ENCODE measurements at places on chromosomes 1 and 21.

DNA sequence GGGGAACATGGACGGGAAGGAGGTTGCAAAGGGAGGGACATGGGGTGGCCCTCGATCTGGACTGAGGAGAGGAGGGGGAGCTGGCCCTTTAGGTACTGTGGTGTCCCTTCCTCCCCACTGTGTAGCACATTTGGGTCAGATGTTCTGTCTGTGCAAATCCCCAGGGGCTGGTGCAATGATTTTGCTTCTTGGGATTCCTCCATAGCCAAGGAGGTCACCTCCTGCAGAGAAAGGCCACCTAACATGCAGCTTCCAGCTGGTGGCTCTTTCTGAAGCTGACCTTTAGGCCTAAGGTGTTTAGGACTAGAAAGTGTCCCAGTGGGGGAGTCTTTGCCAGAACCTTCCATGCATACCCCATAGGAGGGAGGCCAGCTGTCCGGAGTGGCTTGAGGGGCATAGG is 9.0 kb upstream of the MYOM3 start:
- no peak for DNase-seq

- DNase-seq, result no peak
Observed at GRCh38 chr1:67696708-67697107, 11.7 kb downstream of the GADD45A start.

DNA sequence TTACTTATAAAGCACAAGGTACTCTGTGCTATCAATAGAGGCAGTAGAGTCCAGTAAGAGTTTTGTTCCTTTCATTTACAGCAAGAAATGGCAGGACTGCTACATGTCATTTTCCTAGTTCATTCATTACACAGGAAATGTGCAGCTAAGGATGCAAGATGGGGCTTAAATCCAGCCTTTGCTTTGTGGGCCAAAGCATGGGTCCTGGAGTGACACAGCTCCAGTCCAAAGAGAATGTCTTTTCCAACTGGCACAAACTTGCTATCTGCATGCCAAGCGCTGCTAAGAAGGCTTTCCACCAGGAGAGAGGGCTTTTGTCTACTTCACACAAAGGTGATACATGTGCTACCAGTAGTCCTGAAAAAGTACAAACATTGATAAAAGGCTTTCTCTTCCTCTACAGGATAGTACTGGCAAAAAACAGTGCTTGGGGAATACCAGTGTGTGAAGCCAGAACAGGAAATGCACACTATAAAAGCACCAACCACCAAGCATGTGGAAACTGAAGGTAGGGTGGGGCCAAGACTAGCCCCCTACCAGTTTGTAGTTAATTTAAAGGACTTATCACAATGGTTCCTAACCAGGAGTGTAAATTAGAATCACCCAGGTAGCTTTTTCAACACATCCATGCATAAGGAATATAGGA is 68.7 kb downstream of the ARID4B start:
- DNase-seq, result no peak

GRCh38 chr1:160704250-160704649 is 7.4 kb downstream of the CD48 start:
- DNase-seq, result no peak

GRCh38 chr1:25580927-25581326 is 35.7 kb upstream of the MAN1C1 start:
- DNase-seq, result no peak

DNA sequence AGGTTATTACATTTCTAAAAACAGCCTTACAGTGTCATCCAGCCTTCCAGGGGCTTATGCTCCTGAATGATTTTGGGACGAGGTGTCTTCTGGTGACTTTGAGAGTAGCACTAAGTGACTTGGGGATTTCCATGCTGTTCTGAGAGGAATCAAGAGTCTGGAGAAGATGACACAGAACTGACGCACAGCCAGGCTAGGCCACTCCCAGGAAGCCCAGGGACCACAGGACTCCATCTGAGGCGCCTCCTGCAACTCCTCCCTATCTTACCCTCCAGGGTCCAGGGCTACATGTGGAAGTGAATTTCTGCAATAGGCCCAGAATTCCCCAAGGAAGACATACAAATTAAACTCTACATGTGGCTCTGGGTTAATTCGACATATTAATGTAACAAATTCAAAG is 92.5 kb downstream of the SLC25A24 start:
- DNase-seq, result peak; percentile 37

DNA sequence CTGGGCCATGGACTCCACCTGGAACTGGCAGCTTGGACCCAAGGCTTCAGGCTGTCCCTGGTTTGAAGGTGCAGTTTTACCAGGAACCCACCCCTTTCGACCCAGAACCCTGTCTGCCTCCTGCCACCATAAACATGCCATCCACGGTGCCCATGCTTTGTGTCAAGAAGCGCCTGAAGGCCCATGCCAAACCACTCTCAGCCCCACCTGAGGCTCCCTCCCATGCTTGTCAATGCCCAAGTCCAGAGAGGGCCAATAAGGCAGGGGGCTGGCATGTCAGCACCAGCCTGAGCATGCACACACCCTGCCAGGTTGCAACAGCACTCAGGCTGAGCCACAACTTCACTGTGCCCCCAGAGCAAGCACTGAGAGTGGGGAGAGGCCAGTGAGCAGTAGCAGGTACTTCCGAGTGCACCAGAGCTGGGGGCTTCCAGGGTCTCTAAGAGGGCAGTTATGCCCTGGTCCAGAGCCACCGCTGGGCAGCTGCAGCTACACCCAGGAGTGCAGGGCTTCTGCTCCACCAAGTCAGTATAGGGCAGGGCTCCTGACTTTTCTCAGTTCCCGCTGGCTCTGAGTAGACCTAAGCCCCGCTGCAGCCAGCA is 1256.0 kb downstream of the AMY1C start:
- no peak for DNase-seq

DNA sequence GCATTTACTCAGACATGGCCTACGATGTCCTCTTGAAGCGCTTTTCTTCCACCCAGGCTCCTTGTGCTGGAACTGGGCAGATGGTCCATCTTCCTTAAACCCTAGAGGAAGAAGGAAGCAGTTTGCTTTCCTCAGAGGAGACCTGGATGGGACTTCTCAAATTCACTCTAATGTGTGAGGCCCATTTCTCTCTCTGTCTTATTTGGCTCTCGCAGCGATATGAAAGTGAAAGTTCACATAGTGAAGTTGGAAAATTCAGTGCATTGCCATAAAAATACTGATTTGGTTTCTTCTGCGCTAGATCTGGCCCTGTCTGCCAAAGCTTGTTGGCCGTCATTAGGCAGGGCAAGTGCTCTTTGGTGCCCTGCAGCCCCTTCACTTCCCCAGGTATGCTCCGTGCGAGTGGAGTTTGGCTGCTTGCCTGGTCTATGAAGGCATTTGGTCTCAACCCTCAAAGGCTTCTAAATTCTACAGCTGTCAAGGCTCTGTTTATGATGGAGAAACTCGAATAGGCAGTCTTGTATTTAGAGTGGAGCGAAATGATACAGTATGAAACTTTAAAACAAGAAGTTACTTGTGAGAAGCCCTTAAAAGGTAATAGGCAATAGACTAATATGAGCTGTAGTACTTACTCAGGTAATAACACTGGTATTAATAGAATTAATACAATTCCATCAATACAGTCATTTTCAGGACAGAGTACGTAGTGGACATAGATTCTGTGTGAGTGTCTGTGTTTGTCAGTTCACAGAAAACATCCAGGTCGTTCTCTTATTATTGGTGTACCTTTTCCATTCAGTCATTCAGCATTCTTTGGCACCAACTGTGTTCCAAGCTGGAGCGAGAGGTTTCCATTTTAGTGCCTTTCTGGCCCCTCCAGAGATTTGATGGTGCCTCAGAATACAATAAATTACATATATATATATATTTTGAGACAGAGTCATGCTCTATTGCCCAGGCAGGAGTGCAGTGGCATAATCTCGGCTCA is 20.5 kb downstream of the SZRD1 start:
- no peak for DNase-seq

DNA sequence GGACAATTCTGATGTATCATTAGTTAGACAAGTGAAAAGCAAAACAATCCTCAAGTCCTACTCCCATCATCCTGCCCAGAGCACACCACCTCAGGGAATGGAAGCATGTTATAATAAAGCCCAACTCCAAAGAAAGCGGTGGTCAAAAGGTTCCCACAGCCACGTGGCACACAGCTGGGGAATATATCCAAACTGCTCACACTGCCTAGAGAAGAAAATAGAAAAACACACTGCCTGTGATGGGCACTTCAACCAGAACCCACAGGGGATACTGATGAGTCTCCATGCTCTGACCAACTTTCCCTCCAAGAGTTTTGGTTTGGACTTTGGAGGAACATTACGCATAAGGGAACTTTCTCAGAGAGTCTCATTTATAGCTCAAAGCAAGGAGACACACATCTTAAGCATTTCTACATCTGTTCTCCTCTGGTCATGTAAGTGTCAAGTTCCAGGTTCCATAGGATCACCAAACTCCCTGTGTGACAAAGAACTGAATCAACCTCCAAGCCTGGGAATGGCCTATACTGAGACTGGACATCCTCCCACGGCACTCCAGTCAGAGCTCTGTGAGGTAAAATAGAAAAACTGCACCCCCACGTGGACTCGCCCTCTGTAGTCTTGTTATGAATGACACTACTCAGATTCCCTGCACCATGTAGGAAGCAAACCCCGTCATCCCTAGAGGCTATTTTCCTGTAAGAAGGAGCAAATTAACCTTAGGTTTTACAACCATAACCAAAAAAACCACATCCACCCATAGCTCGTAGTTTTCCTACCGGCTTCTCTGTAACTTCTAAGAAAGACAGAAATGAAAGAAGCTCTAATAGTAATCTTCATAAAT is 12.2 kb downstream of the DSTYK start:
- DNase-seq, result no peak

DNA sequence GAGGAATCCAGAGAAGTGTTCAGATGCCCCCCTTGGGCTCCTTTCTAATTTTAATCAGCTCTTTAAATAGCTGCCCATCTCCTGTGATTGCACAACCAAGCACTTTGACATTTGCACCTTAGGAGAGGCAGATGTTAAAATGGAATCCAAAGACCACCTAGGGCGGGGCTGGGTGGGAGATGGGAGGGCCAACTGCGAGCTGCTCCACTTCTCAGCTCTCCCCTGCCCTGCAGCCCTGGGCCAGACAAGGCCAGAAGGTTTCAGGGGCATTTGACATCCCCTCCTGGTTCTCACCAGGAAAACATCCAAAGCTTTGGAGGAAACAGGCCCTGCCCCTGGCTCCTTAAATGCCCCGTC is 106.9 kb downstream of the DHRS3 start:
- DNase-seq, result no peak

DNA sequence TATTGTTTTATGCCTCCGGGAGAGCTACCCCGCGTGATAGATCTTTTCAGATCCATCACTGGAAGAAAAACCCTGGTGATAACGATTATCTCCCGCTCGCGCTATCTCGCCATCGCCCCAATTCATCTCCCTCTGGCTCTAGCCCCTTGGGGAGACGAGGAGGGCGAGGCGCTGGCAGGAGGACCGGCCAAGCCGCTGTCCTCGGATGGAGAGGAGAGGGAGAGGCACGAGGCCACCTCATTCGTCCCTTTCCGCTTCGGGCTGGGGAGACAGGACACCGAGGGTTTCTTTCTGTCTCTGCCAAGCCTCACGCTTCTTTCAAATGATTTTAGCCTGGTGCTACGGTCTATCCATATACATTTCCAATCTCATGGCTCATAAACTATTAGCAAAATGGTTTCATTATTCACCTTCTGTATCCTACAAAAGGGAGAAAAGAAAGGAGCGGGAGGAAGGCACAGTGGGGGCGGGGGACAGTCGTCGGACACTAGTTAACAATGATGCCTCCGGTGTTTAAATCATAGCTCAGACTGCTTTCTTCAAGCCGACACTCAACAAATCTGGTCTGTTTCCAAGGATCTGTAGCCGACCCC is 415.0 kb upstream of the ESRRG start:
- DNase-seq, result no peak

- DNase-seq, result no peak
Observed at GRCh38 chr1:203276916-203277545, 28.3 kb upstream of the BTG2 start.

DNA sequence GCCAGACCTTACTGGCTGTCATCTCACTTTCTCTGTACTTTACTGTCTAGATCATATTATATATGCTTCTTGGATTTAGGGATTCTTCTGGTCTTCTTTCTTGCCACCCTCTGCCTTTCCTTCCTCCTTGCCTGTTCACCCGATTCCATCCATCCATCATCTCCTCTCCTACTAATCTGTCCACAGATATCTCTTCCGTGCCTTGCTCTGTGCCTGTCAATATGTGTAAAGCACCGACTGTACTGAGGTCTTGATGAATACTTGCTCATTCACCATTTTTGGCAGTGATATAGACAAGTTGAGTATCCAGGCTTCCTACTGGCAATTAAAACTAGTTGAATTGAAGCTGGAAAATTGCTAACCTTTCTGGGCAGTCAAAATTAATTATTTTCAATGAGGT is 8.1 kb downstream of the FMN2 start:
- no peak for DNase-seq

GRCh38 chr1:200388791-200389190 is 21.0 kb downstream of the ZNF281 start:
- no peak for DNase-seq

- DNase-seq, result no peak
Observed at GRCh38 chr21:35005560-35006224, 43.4 kb downstream of the RUNX1 start.

DNA sequence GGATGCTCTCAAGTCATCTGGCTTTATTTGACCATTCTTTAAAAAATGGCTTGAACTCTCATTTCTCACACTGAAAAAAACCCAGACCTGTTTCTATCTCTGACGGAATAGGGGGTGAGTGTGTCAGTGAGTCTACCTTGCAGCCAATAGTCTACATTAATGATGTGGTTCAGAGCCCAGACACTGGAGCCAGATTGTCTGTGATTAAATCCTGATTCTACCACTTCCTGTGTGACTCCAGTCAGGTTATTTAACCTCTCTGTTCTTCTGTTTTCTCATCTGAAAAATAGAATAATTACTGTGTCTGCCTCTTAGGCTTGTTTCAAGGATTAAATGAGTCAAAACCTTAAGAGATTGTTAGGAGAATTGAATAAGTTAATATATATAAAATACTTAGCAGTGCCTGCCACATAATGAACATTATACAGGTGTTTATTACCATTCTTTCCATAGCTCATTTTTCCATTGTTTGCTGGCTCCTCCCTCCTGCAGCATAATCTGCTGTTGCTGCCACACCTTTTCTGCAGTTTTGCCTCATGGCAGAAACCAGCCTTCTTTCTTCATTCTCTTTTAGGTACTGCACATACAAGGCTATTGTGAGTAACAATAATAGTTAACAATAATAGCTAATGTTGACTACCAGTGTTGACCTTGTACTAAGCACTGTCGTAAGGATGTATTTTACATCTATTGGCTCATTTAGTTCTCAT is 157.6 kb upstream of the IVNS1ABP start:
- no peak for DNase-seq

DNA sequence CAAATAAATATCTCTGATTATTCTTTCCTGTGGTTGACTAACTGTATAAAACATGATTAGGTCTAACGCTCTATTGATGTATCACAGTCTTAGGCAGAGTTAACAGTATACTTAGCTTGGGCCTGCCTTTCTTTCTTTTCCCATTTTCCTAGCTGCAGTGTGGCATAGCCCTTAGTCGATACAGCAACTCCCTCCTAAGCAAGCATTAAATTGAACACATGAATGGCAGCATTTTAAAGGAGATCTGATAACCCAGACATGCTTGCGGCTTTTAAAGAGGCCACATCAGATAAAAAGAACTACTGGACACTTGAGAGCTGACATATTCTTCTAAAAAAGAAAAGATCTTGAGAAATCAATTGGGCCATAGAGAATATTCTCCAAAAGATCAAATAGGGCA is 312.0 kb upstream of the TMPRSS15 start:
- no peak for DNase-seq

- no peak for DNase-seq
Observed at GRCh38 chr1:38004284-38005108, 818 bp downstream of the FHL3 start.

Data from non-pigmented ciliary epithelial cell (primary cell).